ENCODE measurements at places on chromosomes 1 and 21. TPM values are rescaled to one million over a fixed set of nuclear protein-coding genes. Genes with fewer than 3 reads are reported as not detected.

Gene TMEM125
- total RNA-seq, result 0.82 TPM

Gene RBM11
- total RNA-seq, result 10.2 TPM

GRCh38 chr1:114145504-114146151, 8.0 kb downstream of the SYT6 start:
- DNase-seq, result no peak

- no peak for DNase-seq
These were observed 37.0 kb downstream of the SPAG17 start for GRCh38 chr1:118148034-118148433.

GRCh38 chr1:46136711-46137110, 4.3 kb upstream of the PIK3R3 start:
- DNase-seq, result no peak

All from frontal cortex (tissue), 4 donors.